ENCODE measurements at places on chromosomes 4 and X.

DNA sequence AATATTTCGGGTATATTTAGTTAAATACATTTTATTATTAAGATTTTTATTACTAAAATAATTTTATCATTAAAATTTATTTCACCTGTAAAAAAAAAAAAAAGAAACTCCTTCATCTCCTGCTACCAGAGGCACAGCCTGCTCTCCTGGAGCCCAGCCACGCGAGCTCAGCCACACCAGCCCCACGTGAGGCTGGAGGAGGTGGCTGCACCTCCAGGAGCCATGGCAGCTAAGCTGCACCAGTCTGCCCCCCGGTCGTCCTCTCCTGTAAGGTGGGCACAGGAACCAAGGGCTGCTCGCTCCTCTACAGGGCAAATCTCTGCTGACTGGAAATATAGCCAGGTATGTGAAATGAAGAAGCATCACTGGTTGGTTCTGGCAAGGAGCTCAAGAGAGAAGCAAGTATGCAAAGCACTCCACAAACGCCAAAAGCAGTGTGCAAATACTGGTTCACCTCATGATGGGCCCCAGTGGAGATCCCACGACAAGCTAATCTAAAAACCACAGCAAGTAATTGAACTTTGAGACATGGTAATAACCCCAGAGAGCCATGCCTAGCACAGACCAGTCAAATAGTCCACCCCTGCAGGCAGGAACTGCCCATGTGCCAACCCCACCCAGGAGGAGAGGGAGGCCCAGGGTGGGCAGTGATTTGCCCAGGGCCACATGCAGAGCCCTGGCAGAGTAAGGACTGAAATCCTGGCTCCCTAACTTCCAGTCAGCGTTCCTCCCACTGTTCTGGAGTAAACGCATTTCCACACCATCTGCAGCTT lies 90.1 kb downstream of the WFS1 start:
- no peak for DNase-seq

DNA sequence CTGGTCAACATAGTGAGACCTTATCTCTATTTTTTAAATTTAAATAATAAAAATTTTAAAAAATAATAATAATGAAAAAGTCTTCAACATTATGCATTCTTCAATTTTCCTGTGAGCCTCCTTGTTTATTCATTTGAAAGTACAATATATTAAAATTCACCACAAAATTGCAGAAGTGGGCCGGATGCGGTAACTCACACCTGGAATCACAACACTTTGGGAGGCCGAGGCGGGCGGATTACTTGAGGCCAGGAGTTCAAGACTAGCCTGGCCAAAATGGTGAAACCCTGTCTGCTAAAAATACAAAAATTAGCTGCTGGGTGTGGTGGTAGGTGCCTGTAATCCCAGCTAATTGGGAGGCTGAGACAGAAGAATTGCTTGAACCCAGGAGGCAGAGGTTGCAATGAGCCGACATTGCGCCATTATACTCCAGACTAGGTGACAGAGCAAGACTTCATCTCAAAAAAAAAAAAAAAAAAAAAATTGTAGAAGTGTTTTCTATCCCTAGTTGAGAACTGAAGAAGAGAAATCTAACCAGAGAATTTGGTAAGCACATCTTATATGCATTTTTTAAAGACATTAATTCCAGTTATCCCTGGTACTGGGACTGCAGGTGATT lies 56.9 kb downstream of the RBM47 start:
- no peak for DNase-seq

- no peak for DNase-seq
Observed at GRCh38 chr4:146076081-146076480, 99.4 kb upstream of the LSM6 start.

DNA sequence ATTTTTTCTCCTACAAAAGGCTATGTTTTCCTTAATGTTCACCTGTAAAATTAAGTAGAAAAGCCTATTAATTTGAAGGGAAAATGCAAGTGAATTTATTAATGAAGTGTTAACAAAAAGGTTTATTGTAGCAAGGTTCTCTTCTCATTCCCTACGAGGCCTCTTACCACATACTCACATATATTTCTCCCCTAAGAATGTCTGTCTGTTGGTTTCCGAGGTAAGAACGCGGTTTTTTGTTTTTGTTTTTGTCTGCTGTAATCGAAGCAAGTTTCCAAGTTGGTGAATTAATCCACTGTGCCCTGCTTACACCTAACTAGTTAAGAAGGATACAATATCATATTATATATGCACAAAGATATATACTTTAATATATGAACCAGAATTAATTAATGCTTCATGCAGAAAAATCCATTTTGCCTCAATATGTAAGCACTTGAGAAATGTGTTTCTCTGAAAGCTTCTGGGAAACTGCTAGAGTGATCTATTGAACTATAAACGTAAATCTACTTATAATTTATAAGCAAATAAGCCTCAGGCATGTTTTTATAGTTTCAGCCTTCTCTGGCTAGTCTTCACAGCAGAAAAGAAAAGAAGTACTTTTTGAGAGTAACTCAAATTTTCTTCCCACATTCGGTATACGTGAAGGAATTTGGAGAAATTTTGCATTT lies 120.8 kb downstream of the EGF start:
- DNase-seq = no peak

DNA sequence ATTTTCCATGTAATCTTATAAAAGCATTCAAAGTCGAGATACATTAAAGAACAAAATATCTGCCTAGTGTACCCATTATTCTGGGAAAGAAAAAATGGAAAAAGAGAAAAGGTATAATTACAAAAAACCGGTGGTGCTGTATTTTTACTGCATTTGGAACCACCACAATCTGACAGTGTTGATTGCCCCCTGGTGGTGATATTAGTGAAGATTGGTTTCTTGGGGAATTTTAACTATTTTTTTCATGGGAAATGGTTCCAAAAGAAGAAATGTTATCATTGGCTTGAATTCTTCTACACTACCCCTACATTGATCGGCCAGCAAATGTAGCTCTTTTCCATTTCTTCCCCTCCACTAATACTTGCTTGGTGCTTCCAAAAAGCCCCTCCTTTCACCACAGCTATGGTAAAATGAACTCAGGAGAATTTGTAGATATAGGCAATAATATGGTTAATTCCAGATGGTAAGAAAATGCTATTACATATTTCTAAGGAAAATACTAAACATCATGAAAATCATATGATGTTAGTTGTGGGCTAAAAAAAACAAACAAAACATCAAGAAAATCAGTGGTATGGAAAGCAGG lies 50.0 kb downstream of the COX18 start:
- DNase-seq = peak; percentile 4

GRCh38 chr4:15451866-15452765 lies 17.6 kb upstream of the CC2D2A start:
- no peak for DNase-seq

- DNase-seq = no peak
Observed at GRCh38 chr4:10491401-10491800, 34.2 kb upstream of the ZNF518B start.

GRCh38 chr4:25865586-25865985 lies 2.8 kb upstream of the SEL1L3 start:
- DNase-seq = no peak

GRCh38 chr4:129223945-129224344 lies 128.0 kb downstream of the C4orf33 start:
- no peak for DNase-seq

All from central memory CD4-positive, alpha-beta T cell (primary cell).